NCI-H1694 (cell line): ENCODE measurements at places on chromosomes 16 and 17.

DNA sequence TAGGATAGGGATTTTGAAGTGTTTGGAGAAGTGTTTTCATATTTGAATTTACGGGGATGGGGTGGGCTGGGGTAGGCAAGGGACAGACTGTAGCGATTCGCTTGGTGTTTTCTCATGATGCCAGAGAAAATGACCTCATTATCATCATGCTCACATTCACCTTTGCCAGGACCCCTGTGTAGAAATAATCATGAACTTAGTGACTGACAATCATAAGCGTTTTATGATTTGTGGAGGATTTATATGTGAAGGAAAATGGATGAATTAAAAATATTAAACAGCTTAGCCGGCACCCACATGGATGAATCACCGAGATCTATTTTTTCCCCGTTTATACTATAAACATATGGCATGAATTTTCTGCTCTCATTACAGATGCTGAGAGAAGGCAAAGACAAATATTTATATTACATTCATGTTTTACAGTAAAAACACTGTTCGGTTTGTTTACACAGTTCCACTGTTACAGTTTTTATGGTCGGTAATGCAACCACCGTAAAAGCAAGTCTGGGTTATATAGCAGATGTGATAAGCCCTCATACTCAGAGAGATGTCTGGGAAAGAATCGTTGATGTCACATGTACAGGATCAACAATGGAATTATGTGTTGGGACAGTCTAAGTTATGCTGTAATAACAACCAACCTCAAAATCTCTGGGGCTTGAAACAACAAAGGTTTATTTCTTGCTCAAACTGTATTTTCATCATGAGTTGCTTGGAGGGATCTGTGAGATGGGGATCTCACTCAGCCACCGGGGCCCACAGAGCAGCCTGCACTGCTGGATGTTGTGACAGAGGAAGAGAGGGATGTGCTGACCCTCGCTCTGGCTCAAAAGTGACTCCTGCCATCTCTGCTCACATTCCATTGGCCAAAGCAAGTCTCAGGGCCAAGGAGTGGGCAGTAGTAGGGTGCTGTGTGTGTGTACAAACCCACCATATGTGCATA lies 85.1 kb downstream of the WWOX start:
- DNase-seq: peak; percentile 71

GRCh38 chr17:60600490-60601446 lies 775 bp downstream of the PPM1D start:
- peak; percentile 84 for DNase-seq

DNA sequence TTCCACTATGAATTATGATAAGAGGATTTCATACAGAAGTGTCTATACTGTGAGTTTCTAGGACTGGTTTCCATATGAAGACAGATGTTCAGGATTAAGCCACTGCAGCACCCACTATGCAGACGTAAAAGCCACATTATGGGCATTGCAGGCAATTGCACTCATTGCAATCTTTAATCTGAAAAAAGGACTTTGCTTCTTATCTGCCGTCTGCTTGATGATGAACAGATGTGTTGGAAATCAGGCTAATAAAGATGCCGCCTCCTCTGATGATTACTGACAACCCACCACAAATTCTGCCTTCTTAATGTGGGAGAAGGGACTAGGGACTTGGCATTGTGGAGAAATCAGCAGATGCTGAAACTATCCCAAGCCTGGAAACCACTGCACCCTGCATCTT lies 276.9 kb downstream of the IRF8 start:
- DNase-seq: no peak

- no peak for DNase-seq
Observed at GRCh38 chr17:37039269-37039668, 90.5 kb downstream of the AATF start.

DNA sequence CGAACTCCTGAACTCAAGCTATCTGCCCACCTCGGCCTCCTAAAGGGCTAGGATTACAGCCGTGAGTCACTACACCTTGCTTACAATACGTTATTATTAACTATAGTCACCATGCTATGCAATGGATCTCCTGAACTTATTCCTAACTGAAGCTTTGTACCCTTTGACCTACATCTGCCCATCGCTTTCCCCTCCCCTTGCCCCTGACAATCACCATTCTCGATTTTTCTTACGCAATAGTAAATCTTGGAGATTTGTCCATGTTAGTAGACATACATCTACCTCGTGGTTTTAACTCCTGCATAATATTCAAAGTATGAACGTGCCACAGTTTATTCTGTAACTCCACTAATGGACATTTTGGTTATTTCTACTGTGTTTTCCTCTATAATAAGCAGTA lies 120.6 kb downstream of the NPIPB5 start:
- DNase-seq: no peak

DNA sequence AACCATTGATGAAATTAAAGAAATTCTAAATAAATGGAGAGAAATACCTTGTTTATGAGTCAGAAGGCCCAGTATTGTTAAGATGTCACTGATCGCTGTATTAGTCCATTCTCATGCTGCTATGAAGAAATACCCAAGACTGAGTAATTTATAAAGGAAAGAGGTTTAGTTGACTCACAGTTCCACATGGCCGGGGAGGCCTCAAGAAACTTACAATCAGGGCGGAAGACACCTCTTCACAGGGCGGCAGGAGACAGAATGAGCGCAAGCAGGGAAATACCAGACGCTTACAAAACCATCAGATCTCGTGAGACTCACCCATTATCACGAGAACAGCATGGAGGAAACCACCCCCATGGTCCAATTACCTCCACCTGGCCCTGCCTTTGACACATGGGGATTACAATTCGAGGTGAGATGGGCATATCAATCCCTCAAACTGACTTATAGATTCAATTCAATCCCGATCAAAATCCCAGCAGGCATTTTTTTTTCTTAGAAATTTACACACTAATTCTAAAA lies 157.2 kb downstream of the ENGASE start:
- DNase-seq: no peak

DNA sequence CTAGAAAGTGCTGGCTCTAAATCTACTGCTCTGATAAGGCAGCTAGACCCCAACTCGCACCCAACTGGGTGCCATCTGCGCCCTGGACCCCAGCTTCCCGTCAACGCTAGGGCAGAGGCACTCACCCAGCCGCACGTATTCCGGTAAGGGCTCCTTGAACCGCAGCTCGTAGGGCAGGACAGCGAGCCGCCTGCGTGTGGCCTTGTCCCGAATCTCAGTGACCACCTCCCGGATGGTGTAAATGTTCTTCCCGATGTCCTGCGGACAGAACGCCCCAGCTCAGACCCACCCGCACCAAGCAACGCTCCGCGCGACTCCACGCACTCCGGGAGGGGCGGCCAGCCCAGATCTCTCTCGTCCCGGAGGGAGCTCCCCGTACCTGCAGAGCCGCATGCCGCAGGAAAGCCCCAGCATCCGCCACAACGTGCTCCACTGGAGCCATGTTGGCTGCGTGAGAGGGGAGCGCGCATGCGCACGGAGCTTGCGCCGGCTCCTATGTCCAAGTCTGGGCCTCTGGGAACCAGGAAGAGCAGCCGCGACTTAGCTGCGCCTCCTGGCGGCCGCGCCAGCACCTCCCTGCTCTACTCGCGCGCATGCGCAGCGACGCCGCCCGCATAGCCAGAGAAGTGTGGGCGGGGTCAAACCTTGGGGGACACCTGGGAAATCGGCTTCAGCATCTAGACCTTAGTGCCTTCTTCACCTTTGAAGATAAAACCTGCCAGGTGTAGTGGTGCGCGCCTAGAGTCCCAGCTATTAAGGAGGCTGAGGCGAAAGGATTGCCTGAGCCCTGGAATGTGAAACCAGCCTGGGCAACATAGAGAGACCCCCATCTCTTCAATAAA lies at the start of gene NOB1:
Gene NOB1 (minus strand): TSS at position 458 of the 842 bp plus-strand sequence. CDS start 16 bp downstream, at position 442.
- DNase-seq: peak; percentile 87

- DNase-seq: peak; percentile 78
Observed at GRCh38 chr17:29124135-29124924, 55.9 kb downstream of the MYO18A start.

- DNase-seq: no peak
Observed at GRCh38 chr16:74995986-74996385, 2.8 kb upstream of the ZNRF1 start.

DNA sequence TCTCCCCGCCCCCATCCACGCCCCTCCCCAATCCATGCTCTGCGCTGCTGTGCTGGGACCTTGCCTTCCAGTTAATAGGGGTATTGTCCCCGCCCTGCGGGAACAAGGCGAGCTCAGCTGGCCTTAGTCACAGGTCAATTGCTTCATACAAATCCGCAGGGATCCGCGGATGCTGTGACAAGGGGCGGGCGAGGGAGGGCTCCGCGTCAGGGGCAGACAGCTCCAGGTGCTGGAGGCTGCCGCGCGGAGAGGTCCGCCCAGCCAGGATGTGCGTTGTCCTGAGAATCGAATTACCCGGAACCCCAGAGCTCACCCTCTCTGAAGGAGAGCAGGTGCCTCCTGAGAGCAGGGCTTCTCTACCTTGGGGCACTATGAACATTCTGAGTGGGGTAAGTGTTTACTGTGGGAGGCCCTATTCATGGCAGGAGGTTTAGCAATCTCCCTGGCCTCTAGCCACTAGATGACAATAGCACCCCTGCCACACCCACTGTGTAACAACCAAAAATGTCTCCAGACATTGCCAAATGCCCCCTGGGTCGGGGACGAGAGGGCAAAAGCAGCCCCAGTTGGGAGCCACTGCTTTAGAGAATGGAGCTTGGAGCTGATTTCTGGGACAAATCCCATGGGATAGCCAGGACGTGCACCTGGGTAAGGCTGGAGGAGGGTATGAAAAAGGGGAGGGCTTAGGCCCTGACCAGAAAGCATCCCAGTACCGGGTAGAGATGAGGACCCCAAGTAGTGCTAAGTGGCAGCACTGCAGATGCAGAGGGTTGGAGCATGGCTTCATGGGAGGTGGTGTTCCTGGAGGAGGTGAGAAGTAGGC lies 138.2 kb downstream of the CYLD start:
- no peak for DNase-seq

- DNase-seq: no peak
Observed at GRCh38 chr17:56595108-56595418, 1.6 kb downstream of the NOG start.
